Globus pallidus (tissue), 1 donor: ENCODE measurements at places on chromosomes 6 and 20.

- DNase-seq: no peak
Observed at GRCh38 chr6:169189686-169190085, 64.0 kb downstream of the THBS2 start.

GRCh38 chr6:84685983-84686584 lies 78.3 kb downstream of the TBX18 start:
- no peak for DNase-seq

DNA sequence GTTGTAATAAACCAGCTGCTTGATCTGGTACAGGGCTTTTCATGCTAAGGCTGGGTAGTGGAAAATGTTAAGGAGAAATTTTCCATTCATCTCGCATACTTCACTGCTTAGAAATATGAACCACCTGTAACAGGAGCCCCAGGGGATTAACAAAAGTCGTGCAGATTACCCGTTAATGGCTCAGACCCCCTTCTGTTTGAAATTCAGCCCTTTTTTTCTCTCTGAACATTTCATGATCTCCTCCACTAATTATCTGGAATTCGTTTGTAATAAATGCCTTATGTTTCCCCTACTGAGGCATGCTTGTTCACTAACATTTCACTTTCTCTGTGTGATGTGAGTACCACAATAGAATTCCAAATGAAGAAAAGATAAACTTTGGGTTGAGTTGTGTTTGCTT lies 336.4 kb upstream of the HSF2 start:
- no peak for DNase-seq

- no peak for DNase-seq
Observed at GRCh38 chr20:54843865-54844264, 368.5 kb downstream of the DOK5 start.

DNA sequence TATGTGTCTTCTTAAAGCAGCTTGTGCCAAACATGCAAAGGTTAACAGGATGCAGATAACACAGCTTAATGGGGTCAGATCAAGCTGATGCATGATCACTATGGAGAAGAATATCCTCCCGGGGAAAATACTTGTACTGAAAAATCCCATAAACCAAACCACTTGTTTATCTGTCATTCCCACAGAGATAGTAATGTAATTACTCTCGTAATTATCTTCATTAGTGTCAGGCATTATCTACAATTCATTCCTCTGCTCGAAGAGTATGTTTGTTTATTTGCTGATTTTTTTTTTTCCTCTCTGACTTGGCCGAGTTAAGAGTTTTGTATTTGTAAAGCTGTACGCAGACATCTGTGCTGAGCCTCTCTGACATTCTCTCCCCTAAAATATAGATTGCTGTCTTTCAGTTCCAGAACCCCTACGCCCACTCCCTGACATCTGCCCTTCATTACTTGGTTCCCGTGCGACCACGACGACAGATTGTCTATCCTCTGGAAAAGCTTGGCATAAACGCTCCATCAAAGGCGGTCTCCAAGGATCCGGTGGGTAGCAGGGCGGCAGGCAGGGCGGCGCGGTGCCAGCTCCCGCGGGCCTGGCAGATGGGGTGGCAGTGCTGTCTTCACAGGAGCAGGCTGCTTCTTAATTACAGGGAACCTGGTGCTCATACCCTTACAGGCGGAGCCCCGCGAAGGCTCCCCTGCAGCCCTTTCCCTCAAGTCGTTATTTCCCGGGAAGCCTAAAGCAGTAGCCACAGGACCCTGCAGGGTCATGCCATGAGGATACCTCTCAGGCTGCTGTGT lies 147.2 kb downstream of the CFAP61 start:
- no peak for DNase-seq

DNA sequence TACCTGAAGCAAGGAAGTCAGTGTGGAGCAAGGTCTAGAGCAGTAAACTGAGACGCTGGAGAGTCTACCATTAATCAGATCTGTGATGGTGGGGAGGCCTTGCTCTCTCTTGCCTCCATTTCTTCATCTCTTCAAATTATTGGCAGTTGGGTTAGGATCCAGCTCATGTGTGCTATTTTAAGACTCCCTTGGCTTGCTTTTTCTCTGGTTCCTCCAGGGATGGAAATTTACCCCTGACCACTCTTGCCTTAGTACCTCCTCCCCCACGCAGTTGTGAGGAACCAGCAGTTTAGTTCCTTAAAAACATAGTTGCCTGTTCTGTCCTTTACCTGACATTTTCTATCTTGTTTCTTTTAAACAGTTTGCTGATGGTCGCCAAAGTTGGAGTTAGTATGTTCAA lies 7.4 kb downstream of the TMEM14C start:
- no peak for DNase-seq

- no peak for DNase-seq
Observed at GRCh38 chr20:51423810-51424209, 118.7 kb downstream of the NFATC2 start.

DNA sequence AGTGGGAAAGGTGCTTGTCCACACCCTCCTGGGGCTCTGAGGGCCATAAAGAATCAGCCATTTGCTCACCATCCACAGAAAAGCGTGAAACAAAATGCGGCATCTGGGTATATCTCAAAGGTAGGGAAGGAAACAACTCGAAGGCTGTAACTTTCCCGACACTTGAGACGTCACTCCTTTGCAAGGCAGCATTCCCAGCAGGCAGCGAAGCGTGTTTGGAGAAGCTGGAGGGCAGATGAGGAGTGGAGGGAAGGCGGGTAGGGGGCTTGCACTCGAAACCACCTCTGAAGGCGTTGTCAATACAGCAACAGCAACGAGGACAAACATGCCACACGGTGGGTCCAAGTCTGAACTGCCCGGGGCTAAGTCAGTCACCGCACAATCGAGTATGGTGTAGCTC lies 98.4 kb downstream of the FOXC1 start:
- DNase-seq: no peak

DNA sequence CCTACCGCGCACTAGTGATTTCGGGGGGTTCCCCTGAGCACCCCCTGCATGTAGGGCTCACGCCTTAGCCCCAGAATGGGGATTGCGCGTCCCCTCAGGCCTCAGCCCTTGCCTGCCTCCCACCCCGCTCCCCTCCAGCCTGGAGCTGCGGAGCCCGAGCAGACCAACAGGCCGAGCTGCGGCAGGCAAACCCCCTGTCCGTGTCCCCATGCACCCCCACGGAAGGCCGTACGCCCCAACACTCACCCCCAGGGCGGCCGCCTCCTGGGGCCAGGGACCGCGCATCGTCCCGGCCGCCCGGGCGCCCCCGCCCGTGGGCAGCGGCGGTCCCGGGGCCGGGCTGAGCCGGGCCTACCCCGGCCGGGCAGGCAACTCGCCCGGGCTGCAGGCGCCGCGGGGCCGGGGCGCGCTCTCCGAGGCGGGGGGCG lies 1.2 kb upstream of the KCNB1 start:
- no peak for DNase-seq

GRCh38 chr6:36116943-36117342 lies 13.4 kb upstream of the MAPK13 start:
- no peak for DNase-seq
